Renal cortical epithelial cell (primary cell): ENCODE measurements at places on chromosomes 16 and 17.

DNA sequence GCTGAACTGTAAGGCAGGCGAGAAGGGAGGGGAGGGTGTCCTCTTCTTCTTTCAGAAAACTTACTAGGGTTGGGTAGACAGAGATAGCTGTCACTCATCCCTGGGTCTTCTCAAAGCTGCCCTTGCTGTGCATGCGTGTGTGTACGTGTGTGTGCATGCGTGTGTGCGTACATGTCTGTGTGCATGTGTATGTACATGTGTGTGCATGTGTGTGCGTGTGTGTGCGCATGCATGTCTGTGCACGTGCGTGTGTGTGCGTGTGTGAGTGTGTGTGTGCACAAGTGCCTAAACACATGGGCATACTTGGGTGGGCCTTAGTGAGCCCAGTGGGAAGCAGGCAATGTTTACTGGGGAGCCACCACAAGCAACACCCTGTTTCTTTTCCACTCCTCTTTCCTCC, 154.8 kb upstream of the TNRC6C start:
- no peak for DNase-seq

DNA sequence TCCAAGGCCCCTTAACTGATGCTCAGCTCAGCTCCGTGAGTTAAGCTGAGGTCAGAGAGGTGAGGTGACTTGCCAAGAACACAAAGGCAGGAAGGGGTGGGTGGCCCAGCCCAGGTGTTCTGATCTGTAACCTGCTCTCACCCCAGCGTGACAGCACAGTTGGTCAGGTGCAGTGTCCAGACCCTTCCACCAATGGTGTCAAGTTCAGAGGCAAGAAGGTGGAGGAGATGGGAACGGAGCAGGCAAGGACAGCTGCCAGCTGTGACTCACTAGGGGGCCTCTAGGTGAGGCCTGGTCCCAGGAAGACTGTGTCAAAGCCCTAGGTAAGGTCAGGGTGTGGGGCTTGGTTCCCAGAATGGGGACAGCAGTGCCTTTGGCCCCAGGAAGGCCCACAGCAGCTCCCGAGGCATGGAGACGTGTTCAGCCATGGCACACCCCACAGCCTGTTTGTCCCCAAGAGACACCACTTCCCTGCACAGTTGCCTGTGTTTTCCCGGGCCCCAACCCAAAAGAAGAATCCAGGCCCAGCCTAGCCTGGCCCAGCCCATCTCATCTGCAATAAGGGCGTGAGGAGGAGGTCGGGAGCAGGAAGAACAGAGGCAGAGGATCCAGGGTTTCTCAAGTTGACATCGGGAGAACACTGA, 7.2 kb downstream of the WFIKKN2 start:
- no peak for DNase-seq

DNA sequence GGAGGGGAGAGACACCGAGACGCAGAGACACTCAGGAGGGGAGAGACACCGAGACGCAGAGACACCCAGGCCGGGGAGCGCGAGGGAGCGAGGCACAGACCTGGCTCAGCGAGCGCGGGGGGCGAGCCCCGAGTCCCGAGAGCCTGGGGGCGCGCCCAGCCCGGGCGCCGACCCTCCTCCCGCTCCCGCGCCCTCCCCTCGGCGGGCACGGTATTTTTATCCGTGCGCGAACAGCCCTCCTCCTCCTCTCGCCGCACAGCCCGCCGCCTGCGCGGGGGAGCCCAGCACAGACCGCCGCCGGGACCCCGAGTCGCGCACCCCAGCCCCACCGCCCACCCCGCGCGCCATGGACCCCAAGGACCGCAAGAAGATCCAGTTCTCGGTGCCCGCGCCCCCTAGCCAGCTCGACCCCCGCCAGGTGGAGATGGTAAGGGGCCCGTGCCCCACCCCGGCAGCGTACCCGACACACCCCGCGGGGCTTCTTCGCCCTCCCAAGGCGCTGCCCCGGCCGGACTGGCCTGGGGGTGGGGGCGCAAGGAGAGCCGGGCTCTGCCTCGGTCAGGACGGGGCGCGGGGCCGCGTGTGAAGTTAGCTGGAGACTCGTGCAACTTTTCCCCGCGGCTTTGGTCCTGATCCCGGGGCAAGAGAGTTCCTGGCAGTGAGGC, 427 bp downstream of the PPP1R1B start:
- DNase-seq: no peak

GRCh38 chr16:83118365-83118764, 491.6 kb downstream of the CDH13 start:
- no peak for DNase-seq

DNA sequence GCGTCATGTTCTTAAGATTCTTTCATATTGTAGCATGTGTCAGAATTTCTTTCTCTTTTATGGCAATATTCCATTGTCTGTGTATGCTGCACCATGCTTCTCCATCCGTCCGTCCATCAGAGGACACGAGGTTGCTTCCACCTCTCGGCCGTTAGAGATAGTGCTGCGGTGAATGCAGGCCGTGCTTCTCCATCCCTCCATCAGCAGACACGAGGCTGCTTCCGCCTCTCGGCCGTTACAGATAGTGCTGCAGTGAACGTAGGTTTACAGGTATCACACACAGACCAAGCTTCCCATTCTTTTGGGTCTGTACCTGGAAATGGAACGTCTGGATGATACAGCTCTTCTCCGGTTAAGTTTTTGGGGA, 113.5 kb downstream of the CMIP start:
- DNase-seq: no peak

GRCh38 chr16:1109648-1110047, 13.6 kb upstream of the C1QTNF8 start:
- peak; percentile 12 for DNase-seq

DNA sequence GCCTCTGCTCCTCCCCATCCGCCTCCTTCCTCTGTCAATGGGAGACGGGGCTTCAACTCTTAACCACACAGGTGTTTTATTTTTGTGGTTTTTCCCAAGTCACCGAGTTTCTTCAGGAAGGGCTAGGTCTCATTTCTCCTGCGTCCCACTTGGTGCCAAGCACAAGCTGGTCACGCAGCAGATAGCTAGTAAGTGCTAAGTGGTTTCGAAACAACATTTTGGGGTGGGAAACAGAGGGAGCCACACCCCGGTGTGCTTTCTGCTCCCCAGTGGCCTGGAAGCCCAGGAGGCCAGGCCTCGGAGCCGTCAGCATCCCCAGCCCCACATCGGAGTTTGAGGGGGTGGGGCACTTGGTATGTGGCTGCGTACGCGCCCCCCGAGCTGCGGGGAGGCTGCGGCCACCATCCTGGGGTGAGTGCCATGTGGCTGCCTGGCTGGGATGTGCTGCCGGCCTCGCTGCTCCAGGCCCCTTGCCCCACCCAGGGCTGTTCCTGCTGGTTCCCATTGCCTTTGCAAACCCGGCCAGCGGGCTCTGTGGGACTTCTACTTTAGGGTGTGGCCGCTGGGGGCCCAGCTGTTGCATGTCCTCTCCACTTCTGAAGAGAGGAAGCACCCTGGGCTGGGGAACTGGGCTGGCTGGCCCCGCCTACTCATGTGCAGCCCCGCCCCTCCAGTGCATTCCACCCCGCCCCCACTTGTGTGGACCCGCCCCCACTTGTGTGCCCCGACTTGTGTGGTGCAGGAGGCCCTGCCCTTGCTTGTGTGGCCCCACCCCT, 55.6 kb downstream of the BAIAP2 start:
- no peak for DNase-seq

DNA sequence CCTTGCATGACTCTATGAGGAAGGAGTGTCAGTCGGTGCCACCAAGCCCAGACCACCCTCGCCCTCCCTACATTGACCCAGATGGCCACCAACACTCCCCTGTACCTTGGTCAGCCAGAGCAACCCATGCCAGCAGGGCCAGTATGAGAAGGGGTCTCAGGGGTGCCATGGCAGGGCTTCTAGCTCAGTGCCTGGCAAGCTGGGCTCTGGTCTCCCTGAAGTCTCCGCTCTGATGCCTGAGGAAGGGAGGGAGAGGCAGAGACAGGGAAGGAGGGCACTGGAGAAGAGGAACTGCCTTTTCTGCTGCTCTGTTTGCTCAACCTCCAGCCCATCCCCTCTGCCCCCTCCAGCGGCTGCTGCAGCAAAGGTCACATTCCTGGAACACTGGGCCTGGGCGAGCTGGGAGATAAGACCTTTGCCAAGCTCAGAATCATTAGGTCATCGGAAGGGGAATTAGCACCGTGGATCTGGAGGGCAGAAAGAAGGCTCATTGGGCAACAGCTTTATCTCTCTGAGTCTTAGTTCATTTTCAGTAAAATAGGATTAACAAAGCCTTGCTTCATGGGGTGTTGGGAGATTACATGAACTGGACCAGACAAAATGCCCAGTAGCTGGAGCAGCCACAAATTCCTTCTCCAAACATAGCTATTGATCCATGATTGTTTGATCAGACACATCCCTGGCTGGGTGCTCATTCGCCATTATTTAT, at the start of gene VTN:
TSS of gene VTN (minus strand) at position 273 of the 709 bp plus-strand sequence. CDS start at position 169, 104 bp downstream.
- DNase-seq: no peak

DNA sequence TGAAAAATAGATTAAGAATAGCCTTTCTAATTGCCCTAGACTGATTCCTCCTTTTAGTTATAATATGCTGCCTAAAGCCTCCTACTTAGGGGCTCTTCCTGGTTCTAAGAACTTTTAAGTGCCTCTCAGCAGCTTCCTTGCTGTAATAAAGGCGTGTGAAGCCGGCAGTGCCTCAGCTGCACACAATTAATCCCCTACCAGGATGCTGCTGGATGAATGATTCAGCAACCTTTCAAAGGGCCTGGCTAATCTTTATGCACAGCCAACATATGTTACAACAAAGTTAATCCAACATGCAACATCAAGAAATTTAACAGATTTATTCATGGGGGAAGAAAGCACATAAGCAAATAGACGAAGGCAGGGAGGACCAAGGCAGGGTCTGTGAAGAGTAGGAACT, 145.2 kb downstream of the PMP22 start:
- no peak for DNase-seq
